Nucleus accumbens (tissue), 56 donors: ENCODE measurements at places on chromosomes 2 and 18.

DNA sequence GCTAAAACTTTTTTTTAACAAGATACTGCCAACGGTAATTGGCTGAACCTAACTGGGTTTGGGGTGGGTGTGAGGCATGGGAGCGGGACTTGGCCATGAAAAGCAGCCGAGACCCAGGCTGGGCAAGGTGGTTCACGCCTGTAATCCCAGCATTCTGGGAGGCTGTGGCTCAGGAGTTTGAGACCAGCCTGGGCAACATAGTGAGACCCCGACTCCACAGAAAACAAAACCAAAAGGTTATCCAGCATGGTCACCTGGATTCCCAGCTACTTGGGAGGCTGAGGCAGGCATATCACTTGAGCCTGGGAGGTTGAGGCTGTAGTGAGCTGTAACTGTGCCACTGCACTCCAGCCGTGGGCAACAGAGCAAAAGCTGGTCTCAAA, 11.0 kb upstream of the SEMA4C start:
- DNase-seq, result no peak

GRCh38 chr2:189285349-189285748, 105.8 kb upstream of the COL5A2 start:
- DNase-seq, result no peak

- no peak for DNase-seq
Observed at GRCh38 chr18:49172246-49172645, 221.5 kb upstream of the SMAD7 start.

GRCh38 chr2:28616396-28616999, 120.6 kb downstream of the PLB1 start:
- no peak for DNase-seq

DNA sequence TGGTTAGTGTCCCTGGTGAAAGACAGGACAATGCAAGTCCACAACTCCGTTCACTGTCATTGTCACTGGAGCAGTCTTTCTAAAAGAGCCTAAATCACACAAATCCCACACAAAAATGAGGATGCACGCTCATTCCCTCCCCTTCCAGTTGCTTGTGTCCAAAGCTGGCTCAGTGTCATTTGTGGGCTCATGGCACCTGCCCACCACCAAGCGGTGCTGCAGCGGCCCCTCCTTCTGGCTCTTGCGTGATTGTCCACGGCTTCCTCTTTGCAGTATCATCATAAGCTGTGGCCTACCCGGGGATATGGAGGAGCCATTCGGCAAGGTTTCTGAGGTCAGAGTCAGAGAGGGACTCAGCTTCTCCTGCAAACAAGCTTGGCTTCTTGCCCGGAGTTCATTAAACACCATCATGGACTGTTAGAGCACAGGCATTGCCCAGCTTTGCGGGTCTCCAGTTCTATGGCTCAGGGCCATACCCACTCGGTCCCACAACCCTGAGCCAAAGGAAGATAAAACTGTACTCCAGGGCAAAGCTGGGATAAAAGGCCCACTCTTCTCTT, 179.4 kb upstream of the AGAP1 start:
- DNase-seq, result no peak

GRCh38 chr2:135985826-135986393, 484 bp upstream of the DARS1 start:
- no peak for DNase-seq

- peak; percentile 59 for DNase-seq
Observed at GRCh38 chr18:50559752-50560680, at the start of gene MAPK4. TSS of gene MAPK4 (plus strand) at chr18:50560087. CDS start at chr18:50663959, 103,872 bp downstream.

DNA sequence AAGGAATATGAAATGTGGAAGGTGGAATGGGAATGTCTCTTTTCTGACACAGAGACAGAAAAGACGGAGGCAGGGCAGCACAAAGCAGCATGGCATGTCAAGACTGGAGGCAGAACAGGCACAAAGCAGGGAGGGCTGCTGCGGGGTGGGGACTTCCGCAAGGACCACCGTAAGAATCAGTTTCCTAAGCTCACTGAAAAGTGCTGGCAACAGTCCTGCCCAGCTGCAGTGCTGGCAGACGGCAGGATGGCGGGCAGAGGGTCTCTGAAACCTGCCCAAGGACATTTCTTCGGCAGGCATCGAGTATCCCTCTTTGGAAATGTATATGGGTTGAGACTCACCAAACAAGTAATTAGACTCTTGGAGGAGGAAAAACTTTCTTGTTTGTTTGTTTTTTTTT, 54.9 kb downstream of the FAM178B start:
- no peak for DNase-seq

DNA sequence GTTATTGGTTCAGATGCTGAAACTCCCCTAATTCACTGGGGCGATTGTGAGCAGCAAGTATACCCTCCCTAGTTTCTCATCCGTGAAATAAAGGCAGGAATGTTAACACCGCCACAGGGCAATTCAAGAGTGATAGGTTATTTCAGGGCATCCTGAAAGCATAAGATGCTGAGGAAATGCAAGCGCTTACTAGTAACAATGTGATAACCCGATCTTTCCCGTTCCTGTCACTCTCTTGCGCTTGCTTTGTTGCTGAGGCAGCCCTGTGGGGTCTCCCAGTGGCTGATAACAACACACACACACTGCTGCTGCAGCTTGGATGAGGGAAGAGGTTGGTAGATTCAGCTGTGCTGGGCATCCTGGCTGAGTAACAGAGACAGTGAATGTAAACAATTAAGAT, 259.3 kb downstream of the AGPS start:
- no peak for DNase-seq

DNA sequence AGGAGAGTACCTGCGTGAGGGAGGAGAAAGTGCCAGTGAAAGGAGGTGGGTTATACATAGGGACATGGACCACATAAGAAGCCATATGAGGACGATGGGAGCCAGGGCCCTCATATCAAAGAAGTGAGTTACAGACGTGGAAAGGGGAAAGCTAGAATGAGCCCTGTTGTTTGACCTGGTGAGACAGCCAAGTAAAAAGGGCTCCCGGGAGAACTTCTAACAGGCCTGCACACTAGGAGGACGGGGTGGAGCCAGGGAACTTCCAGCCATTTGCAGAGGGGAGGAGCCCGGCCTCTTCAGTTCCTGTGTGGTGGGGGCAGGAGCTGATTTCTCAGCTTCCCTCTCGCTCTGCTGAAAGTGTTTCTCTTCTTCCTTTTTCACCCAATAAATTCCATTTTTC, 84.1 kb upstream of the SLC66A3 start:
- DNase-seq, result no peak

DNA sequence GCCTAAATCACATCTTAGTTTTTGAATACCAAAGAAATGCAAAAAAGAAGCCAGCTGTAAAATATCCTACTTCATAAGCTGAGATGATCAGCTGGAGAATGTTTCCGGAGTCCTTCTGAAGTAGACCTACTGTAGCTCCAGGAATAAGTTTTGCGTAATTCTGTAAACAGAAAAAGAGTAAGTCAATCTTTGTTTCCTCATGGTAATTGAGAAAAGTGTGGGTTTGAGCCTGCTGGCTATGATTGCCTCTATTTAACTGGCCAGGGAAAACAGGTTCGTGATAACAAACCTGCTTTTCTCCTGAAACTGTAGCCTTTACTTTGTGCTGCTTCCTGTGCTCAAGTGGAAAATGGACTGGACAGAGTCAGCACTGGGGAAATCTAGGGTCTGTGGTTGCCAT, 58.2 kb downstream of the ITGB6 start:
- DNase-seq, result no peak

- no peak for DNase-seq
Observed at GRCh38 chr2:220044383-220044782, 417.0 kb downstream of the SLC4A3 start.

GRCh38 chr2:32450851-32451250, 94.0 kb downstream of the BIRC6 start:
- no peak for DNase-seq

GRCh38 chr2:100285691-100286090, 36.6 kb downstream of the LONRF2 start:
- DNase-seq, result no peak

DNA sequence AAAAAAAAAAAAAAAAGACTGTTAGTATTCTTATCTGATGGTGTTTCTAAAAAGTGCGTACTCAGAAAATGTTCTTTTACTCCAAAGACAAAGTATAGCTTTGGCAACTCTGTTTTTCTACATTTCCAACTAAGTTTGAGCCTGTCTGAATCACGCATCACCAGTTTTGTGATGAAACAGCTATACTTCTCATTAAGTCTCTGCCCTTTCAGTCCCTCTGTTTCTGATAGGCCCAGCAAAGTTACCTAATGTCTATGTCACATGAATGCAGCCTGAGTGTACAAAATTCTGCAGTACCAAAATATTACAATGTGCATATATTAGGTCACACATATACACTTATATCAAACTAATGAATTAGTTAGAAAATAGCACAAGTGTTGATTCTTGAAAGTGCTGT, 22.4 kb downstream of the TWSG1 start:
- no peak for DNase-seq

- DNase-seq, result no peak
Observed at GRCh38 chr2:69131983-69132675, 119.2 kb downstream of the ANTXR1 start.

DNA sequence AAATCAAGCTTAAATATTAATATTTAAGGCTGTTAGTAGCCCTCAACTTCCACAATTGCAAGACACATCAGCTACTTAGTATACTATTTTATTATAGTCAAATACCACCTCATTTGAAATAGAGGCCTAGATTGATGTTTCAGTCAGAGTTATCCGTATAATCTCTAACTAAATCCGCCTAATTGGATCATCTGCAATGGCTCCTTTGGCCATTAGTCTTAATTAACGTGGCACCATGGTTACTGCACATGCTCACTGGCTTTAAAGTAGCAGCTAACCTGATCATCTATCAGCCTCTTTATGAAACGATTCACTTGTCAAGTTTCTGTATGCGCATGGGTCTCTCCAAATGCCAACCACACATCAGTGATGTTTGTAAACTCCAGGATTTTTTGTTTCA, 112.3 kb downstream of the COLEC12 start:
- no peak for DNase-seq

DNA sequence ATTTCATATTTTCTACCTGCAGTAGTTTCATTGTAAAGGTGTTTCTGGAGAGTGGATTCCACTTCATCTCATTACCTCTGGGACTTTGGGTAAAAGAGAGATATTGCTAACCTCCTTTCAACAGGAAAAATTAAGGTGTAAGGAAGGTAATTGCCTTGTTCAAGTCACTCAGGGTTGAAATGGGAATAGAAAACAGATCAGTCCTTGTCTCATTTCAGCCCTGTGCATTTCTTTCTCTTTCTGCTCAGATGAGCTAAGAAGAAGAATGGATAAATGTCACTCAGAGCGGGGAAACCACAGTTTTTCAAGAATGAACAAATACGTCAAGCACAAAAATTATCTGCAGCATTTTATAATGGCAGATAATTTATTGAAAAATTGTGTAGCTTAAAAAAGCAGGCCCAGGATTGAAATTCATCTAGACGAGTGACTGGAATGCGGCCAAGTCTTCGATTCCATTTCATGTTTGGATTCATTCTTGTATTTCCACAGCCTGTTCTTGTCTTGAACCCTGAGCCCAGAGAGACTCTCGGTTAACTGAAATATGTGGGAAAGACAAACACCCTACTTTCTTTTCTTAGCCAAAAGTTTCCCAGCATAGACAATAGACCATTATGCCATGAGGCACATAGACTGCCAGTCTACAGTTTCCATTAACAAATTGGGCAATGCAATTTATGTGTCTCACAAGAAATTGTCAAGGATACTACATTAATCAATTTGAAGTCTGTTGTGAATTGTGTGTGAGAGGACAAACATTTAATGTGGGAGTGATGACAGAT, 107.9 kb downstream of the POLE4 start:
- no peak for DNase-seq

GRCh38 chr2:32627441-32627813, 423 bp upstream of the TTC27 start:
- DNase-seq, result no peak

GRCh38 chr2:151009437-151010175, 252.1 kb downstream of the RBM43 start:
- no peak for DNase-seq

DNA sequence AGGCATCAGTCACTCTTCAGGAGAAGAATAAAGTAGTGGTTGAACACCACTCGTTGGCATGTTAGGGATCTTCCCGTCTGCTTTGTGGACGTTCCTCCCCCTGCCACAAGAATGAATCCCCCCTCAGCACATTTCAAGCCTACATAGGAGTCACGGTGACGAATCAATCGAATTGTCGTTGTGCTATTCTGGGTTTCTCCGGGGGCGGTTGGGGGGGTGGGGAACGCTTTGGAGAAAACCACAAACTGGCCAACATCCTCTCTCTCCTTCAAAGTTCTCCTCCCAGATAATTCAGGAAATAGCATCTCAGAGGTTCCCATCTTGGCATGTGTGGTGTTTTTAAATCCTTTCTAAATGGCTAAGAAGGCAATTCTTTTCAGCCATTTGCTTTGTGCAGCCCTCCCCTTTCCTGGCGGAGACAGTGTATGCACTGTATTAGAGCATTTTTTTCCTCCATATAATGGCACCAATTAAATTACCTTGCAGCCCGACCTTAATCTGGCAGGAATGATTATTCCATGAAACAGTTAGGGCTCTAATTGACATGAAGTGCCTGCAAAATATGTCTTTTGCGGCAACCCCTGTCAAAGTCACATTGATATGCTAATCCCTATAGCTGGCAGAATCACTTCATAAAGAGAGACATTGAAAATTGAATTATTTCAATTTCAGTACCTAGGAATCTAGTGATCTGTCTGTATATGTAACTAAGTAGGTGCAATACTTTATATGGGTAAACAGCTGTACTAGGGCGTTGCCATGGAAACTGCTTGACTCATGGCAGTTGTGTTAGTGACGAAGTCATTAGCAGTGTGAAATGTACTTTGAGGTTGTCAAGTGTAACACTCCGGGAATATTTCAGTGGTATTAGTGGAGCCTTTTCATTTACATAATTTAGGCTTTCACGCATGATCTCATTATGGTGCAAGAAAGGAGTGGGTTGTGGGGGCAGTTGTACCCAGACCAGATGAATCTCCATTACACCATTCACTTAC, 323.4 kb upstream of the SLC14A2 start:
- DNase-seq, result no peak

- no peak for DNase-seq
Observed at GRCh38 chr18:61972389-61973264, 79.8 kb upstream of the RNF152 start.

DNA sequence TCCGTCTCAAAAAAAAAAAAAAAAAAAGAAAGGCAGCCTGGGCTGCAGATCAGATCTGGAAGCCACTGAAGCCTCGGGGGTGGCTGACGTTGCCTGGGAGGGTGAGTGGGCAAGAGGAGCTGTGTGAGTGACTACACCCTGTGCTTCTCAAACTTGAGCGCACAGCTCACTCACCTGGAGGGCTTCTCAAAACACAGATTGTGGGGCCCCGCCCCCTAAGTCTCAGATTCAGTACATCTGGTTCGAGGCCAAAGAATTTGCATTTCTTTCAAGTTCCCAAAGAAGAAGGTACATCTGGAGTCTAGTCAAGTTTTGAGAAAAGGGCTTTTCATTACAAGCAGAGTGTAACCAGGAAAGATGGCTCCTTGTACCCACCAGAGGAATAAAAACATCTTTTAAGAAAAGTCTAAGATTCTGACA, 97.7 kb upstream of the CAB39 start:
- DNase-seq, result no peak

- DNase-seq, result no peak
Observed at GRCh38 chr2:241011751-241012510, 13.5 kb downstream of the SNED1 start.
